ENCODE measurements at places on chromosomes 5 and 9. TPM values are rescaled to one million over a fixed set of nuclear protein-coding genes. Genes with fewer than 3 reads are reported as not detected.

GRCh38 chr9:89706731-89707191 lies 101.9 kb downstream of the GADD45G start:
- no peaks in the 10 kb centered on the region for H3K27me3 ChIP-seq
- no peak overlapping the region for H3K27ac ChIP-seq
- no peak for DNase-seq
- no peak overlapping the region for H3K4me3 ChIP-seq

Gene ZFP2
- total RNA-seq = 3.4 TPM

- no peaks in the 10 kb centered on the region for H3K4me1 ChIP-seq
- no peak overlapping the region for H3K27ac ChIP-seq
- no peaks in the 10 kb centered on the region for H3K36me3 ChIP-seq
- no peak overlapping the region for H3K4me3 ChIP-seq
- DNase-seq = no peak
Observed at GRCh38 chr5:151047814-151048425, 27.5 kb downstream of the GPX3 start.

Gene TNFSF8
- 5.8 TPM for total RNA-seq

GRCh38 chr5:58048954-58049353 lies 410.9 kb downstream of the PLK2 start:
- no peak overlapping the region for H3K4me3 ChIP-seq
- H3K27ac ChIP-seq = no peak overlapping the region
- no peaks in the 10 kb centered on the region for H3K27me3 ChIP-seq

DNA sequence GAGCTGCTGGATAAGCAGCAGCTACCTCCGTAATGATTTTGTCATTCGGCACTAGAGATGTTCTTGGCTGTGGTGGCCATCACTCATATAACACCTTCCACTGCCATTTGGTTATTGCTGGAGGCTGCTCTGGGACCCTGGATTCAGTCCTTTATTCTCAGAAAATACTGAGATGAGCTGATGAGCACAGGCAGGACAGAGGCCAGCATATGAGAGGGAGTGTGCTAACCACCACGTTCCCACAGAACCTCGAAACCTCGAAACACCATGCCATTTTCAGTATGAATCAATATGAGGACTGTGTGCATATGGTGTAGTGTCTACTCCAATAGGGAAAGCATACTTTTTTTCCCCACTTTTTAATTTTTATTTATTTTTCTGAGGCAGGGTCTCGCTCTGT lies 56.6 kb downstream of the ADAM19 start:
- H3K27me3 ChIP-seq = no peaks in the 10 kb centered on the region
- H3K4me3 ChIP-seq = no peak overlapping the region
- H3K36me3 ChIP-seq = no peaks in the 10 kb centered on the region

- H3K4me1 ChIP-seq = peaks cover 2% of the 10 kb centered on the region
- DNase-seq = peak; percentile 97
- H3K27ac ChIP-seq = peak overlapping the region; percentile 51
- H3K4me3 ChIP-seq = peak overlapping the region; percentile 73
Observed at GRCh38 chr5:181246276-181247049, 2.8 kb upstream of the RACK1 start.

Gene PCDHB5
- total RNA-seq = 4.1 TPM
